ENCODE measurements at places on chromosomes 2 and 18. TPM values are rescaled to one million over a fixed set of nuclear protein-coding genes. Genes with fewer than 3 reads are reported as not detected.

DNA sequence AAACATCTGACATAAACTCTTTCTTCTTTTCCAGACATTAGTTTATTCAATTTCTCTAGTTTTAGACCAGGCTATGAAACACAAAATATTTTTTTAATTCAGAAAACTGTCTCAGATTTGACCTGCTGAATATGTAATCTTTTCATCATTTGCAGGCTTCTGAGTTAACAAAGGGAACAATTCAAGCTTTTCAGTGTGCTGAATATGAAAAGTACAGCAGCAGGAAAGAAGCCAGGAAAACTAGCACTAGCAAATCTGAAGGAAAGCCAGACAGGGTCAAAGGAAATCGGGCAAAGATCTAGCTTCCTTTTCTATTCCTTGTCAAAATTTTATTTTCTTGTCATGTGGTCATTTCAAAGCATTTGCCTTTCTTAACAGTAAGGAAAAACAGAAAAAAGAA lies 35.3 kb downstream of the ACVR1C start:
- DNase-seq, result no peak

- DNase-seq, result no peak
These were observed 62.6 kb upstream of the ALPP start for GRCh38 chr2:232315923-232316299.

DNA sequence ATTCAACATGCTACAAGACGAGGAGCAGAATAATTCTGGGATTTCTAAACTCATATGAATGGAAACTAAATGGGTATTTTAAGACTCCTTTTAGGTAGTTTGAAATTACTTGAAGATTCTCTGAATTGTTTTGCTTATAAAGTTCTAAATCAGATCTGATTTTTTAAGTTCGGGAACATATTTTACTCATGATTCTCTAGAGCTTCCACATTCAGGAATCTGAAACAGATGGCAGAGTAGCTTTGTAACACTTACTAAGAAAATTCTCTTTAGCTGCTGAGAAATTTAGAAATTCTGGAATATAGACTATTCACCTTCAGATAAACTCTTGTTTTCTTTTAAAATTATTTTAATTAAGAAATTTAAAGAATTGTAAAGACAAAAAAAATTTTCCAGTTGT lies 13.7 kb downstream of the RBBP8 start:
- no peak for DNase-seq

GRCh38 chr18:23835091-23835490 lies 145.8 kb downstream of the LAMA3 start:
- no peak for DNase-seq

- DNase-seq, result no peak
These were observed 82.8 kb downstream of the SLC25A12 start for GRCh38 chr2:171811245-171811628.

- DNase-seq, result no peak
These were observed 55.7 kb downstream of the EVA1A start for GRCh38 chr2:75505012-75505411.

DNA sequence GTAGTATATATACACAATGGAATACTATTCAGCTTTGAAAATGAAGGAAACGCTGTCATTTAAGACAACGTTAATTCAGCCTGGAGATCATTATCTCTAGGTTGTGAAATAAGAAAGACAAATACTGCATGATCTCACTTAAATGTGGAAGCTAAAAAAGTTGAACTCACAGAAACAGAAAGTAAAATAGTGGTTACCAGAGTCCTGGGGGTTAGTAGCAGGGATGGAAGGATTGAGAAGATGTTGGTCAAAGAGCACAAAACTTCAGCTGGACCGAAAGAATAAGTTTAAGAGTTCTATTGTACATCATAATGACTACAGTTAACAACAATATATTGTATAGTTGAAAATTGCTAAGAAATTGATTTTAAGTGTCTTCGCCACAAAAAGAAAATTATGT lies 670.3 kb downstream of the NR4A2 start:
- DNase-seq, result no peak

DNA sequence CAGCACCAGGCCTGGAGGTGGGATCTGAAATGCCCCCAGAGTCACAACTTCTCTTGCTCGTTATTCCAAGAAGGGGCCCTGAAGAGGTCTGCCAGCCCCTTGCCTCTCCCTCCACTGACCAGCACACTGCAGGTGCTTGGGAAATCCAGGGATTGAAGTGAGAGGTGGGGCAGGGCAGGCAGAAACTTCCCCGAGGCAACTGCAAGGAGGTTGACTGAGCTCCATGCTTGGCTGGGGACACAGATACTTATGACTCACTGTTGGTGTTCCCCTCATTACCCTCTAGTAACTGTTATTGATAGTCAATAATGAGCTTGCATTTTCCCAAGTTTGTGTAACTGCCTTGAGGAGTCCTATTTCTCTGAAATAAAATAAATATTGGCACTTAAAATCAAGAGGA lies 47.5 kb downstream of the MARCO start:
- DNase-seq, result no peak

DNA sequence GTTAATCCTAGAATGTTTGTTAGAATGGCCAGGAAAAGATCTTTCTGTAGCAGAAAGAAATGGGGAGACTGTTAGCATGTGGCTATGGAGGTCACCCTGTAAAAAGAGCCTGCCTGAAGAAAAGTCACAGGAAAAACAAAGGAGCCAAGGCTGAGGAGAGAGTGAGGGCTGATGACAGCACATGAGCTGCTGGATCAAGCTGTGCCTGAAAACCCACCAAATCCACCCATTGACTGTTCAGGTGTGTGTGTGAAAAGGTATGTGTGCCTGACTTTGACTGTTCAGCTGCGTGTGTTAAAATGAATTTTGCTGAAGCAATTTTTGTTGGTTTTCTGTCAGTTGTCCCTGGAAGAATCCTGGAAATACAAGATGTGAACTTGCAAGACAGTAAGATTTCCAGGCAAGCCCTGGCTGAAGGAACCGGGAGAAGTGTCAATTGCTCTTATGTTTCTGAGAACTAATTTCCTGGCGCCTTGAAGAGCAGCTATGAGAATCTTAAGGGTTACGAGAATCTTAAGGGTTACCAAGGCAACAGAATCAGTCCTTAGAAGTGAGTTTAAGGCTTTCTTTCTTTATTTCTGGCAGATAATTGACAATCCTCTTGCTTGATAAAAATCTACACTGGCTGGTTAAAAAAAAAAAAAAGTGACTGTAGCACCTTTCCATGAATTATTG lies 73.0 kb upstream of the LGALSL start:
- DNase-seq, result no peak

DNA sequence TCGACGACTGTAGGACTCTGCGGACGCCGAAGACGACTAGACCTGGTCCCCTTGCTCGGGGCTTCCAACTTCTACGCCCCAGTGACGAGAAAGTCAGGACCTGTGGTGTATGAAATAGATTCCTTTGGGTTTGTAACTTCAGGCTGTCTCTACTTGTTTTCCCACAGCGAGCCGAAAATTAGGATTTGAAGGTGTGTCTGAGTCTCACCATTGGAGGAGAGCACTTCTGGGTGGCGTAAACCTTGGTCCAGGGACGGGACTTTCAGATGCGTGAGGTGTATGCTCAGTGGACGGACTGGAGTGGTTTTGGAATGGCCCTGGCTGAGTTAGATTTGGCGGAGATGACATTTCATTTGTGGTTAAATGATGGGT lies 1.3 kb downstream of the BIRC6 start:
- DNase-seq, result no peak

GRCh38 chr2:105373895-105374401 lies 24.9 kb downstream of the FHL2 start:
- DNase-seq, result no peak

- no peak for DNase-seq
These were observed 109.3 kb downstream of the MBP start for GRCh38 chr18:77023102-77023782.

DNA sequence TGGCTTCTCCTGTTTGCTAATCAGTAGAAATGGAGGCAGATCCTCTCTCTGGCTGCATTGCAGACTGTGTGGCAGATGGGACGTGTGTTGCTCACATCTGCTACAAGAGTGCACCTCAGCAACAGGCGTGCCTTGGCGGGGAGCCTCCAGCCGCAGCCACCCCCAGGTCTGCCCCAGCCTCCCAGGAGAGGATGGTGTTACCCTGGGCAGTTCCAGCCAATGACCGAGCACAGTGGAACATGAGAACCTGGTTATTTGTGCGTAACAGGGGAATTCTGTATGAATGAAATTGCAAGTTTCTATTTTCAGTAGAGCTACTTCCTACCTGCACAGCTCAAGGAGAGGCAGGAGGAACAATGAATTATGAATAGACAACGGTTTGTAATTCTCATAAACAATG lies 130.6 kb upstream of the CBLN2 start:
- DNase-seq, result no peak

DYSF gene
- total RNA-seq, result 57.8 TPM

TCF23 gene
- 0.16 TPM for total RNA-seq

EVX2 gene
- not detected for total RNA-seq

STPG4 gene
- not detected for total RNA-seq

GAL3ST2 gene
- not detected for total RNA-seq

UGT1A3 gene
- total RNA-seq, result not detected

SLC11A1 gene
- 5.4 TPM for total RNA-seq

Data from Right ventricle myocardium inferior (tissue), 1 donor.